Activated CD8-positive, alpha-beta memory T cell treated with anti-CD3 and anti-CD28 coated beads, Interleukin-2, amount 50 U/mL, for 4 hours (primary cell): ENCODE measurements at places on chromosomes 13 and 19.

GRCh38 chr13:36445891-36446351, 13.6 kb downstream of the CCNA1 start:
- DNase-seq, result no peak

- no peak for DNase-seq
Observed at GRCh38 chr13:34620862-34621261, 321.2 kb upstream of the NBEA start.

- DNase-seq, result no peak
Observed at GRCh38 chr13:20188667-20189553, 3.8 kb downstream of the GJB2 start.

GRCh38 chr13:20171364-20171763, 10.5 kb upstream of the GJA3 start:
- no peak for DNase-seq

GRCh38 chr13:33310245-33311038, 24.9 kb upstream of the STARD13 start:
- DNase-seq, result no peak

- no peak for DNase-seq
Observed at GRCh38 chr13:112861876-112862615, 107.0 kb upstream of the MCF2L start.

DNA sequence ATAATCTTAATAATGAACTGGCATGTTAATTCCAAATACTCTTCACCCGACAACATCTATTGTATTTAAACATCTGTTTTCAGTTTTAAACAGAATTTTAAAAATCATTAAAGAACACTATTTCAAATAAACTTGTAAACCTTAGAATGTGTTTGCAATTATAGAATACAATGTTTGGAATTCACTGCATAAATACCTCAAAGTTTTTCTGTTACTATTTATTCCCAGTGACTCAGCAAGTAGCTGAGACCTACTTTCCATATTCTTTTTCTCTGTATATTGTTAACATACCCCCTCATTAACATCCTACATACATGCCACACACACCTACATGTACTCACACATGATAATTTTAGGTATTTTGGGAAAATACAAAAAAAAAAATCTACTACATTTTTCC, 1134.3 kb downstream of the SLITRK1 start:
- DNase-seq, result no peak

- no peak for DNase-seq
Observed at GRCh38 chr19:38425222-38425809, 703 bp downstream of the RASGRP4 start.
